Activated CD4-positive, CD25-positive, alpha-beta regulatory T cell (primary cell): ENCODE measurements at places on chromosomes 5 and 9.

DNA sequence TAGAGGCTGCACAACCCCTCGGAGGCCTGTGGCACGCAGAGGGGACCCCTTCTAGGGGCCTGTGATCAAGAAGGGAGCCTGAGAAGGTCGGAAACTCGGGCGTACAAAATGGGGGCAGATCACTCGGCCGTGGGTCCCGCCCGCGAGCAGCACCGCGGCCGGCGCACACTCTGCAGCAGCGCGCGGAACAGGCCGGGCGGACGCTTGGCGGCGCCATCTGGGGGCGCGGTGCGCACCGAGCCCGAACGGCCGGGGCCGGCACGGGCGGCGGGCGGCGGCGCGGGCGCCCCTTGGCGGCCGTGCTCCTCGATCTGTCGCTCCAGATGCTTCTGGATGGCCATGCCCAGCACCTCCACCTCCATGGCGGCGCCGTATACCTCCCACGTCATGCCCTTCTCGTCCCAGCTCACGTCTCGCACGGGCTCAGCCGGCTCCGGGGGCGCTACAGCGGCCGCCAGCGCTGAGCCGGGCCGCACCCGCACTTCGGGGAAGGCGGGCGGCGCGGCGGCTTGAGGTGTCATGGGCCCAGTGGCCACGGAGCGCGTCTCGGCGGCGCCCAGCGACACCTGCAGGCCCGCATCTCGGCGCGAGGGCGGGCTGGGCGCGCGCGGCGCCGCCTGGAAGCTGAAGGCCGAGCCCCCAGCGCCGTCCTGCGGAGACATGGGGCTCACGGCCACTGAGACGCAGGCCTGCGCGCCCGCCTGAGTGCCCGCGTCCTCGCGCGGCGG lies 13.1 kb downstream of the GPRIN1 start:
- DNase-seq = peak; percentile 66

DNA sequence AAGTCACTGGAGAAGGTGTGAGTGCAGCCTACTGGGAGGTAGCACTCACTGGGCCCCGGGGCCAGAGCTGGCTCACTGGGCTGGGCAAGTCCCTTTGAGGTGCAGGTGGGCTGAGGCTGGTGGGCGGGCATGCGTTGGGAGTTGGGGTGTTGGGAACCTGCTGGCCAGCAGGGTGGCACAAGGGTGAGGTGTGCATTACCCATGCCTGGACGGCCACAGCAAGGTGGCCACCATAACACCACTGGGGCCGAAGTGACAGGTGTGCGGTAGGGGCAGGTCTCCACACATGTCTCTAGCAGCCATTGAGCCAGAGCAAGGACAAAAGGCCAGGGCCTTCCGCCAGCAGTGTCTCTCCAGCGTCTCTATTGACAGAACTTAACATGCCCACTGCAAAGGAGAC lies 22.6 kb downstream of the PRRT1B start:
- no peak for DNase-seq

DNA sequence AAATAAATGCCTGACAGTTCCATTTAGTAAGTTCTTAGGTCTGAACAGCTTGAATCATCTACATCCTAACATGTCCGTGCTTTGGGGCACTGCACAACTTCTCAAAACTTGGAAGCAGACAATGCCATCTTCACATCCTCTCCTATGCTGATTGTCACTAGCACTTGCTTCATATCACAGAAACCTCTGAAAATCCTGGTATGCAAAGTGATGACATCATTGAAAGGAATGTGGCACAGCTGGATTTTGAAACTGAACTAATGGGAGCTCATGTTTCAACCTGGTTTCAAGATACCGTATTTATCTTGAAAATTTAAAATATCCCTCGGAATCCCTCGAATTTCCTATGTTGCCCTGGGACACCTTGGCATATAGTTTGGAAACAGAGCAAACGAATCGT lies 490.2 kb upstream of the DAP start:
- no peak for DNase-seq

DNA sequence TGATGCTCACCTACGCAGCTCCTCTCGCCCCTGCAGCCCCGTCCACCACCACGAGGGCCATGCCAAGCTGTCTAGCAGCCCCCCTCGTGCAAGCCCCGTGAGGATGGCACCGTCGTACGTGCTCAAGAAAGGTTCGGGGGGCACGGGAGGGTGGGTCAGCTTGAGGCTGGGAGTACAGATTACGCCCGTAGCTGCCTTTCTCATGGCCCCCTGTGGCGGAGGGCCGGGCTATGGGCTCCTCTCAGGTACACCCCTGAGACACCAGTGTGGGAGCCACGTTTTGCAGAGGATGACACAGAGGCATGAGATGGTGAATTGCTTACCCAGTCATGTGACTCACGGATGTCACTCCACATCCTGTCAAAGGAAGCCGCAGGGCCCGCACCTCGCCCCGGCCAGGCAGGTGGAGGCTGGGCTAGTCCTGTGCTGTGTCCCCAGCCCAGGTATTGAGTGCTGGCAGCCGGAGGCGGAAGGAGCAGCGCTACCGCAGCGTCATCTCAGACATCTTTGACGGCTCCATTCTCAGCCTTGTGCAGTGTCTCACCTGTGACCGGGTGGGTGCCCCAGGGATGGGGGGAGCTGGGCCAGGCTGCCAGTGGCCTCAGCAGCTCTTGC lies 33.7 kb downstream of the USP20 start:
- DNase-seq = peak; percentile 61

GRCh38 chr5:5497152-5497788 lies 74.8 kb downstream of the ICE1 start:
- no peak for DNase-seq

DNA sequence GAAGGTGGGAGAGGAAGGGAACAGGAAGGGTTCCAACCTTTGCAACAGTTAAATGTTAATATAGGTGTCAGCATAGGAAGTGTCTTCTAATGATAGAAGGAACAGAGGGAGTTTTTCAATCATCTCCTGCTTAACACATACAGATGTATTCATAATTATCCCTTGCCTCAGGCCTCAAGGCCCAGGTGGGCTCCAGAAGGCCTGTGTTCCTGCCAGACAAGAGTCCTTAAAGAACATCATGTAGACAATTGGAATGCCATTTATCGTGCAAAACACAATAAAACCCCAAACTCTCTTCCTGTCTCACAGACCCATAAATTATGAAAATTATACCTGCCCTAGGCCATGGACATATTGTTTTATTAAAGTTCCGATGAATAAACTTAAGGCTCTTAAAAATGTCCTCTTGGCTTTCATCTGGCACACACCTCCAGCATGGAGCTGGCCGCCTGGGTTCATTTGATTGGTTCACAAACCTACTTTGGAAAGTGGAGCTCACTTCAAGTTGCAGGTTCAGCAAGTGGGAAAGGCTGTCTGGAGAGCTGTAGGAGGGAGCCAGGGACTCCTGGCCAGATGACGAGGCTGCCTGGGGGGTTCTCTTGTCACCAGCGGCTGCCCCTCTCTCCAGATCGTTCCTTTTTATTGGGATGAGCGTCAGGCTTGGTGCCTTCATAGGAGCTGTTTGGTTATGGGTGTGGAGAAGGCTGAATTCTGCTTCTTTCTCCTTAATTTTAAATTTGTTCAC lies 17.5 kb downstream of the SPRY4 start:
- DNase-seq = no peak

GRCh38 chr5:157456301-157456700 lies 3.7 kb upstream of the NIPAL4 start:
- DNase-seq = no peak

DNA sequence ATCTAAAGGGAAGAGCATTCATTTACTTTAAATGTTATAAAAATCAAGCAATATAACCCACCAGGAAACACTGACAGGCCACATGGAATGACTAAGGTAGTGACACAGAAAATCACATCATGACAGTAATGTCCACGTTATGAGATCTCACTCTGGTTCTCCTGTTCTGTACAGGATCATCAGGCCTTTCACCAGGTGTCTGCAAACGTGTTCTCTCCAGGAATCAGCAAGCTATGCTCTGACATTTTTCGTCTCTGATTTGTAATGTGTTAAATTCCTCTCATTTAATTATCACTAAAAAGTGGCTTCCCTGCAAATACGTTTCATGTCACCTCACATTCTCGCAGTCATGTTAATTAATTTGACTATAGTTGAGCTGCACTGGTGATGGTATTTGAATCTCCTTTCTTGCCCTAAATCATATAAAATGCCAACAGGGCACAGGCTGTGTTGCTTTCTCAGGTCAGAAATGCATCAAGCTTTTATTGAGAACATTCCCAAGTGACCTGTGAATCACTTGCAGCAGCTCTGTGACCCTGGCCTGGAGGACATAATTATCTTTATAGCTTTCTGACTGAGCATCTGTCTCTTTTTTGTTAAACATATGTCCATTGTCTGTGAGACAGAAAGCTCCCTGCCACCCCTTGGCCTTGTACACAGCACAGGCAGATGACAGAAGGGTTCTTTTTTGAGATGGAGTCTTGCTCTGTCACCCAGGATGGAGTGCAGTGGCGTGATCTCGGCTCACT lies 196.2 kb downstream of the DIRAS2 start:
- no peak for DNase-seq

GRCh38 chr5:57753446-57753845 lies 270.8 kb upstream of the ACTBL2 start:
- no peak for DNase-seq

- no peak for DNase-seq
Observed at GRCh38 chr5:160198841-160199409, 30.4 kb upstream of the FABP6 start.

GRCh38 chr5:137374110-137374714 lies 124.9 kb downstream of the SPOCK1 start:
- DNase-seq = no peak

GRCh38 chr9:36029202-36029601 lies 7.5 kb upstream of the RECK start:
- no peak for DNase-seq

GRCh38 chr9:99824378-99825171 lies 2.9 kb downstream of the NR4A3 start:
- DNase-seq = peak; percentile 23
